NK-92 treated with Interleukin-12 subunit alpha and Interleukin-12 subunit beta, amount 100 ng/mL, for 24 hours (cell line): ENCODE measurements at places on chromosomes 5 and 9.
A peak's percentile ranks its signal among the peaks of the same experiment; 100 is the strongest.

GRCh38 chr5:149141957-149142851 lies 911 bp downstream of the ABLIM3 start:
- no peak for DNase-seq

DNA sequence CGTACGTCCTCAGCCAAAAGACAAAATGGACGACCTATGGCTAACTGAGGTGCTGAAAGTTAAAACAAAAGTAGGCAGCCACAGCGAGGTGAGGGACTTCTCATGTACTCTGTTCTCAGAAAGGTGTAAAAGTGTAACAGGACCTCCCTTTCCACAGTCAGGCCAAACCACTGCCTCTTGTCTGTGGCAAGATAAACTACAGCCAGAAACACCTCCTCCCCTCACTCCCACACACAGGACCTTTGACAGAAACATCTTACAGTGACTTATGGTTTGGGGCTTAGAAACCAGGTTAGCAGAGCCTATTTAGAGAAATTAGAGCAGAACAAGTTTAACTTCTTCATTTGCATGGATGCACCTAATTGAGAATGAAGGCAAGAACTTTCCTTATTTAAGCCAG lies 499.1 kb upstream of the GRIN3A start:
- DNase-seq: peak; percentile 36

DNA sequence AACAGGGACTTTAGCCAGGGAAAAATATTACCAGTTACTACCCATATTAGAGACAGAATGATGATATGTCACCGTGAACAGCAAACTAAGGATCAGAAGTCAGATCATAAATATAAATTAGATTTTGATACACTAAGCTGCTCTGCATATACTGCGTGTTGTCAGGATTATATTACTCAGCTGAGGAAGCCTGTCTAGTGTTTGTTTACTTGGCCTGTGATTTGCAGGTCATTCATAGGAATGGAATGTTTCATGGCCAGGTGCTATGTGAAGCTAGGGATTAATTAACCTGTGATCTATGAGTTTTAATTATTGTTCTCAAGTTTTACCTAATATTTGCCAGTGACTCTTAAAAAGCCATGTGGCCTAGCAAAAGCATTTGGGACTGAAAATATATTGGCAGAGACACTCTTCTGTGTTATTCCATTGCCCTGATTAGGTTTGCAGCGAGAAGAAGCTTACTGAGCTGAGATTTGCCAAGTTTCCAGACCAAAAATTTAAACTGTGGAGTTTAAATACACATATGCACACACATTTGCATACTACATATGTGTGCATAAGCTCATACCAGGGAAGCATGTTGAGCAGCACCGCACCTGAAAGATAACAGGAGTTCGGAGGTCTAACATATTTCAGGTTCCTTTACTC lies 496.3 kb upstream of the GRIA1 start:
- no peak for DNase-seq

DNA sequence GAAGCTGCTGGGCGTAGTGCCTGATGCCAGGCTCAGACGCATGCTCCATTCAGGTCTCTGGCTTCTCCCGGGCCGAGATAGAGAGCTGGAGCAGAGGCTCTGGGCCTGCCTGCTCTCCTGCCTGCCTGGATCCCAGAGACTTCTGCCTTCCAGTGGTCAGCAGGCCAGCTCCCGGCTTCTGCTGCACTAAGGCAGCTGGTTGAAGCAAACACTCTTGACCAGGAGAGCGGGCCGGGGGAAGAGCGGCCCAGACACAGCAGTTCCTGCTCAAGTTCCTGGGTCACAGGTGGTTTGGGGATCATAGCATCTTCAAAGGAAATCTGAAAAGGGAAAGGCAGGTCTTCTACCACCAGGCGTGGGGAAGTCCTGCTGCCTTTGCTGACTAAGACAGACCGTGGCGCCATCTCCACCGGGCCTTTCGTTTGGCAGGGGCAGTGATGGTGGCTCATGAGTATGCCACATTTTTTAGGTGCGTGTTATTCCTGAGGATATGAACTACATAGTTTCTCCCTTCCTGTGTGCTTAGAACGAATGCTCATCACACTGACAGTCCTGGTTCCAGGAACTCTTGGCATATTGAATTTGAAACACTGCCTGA lies 31.1 kb downstream of the AK8 start:
- DNase-seq: no peak

DNA sequence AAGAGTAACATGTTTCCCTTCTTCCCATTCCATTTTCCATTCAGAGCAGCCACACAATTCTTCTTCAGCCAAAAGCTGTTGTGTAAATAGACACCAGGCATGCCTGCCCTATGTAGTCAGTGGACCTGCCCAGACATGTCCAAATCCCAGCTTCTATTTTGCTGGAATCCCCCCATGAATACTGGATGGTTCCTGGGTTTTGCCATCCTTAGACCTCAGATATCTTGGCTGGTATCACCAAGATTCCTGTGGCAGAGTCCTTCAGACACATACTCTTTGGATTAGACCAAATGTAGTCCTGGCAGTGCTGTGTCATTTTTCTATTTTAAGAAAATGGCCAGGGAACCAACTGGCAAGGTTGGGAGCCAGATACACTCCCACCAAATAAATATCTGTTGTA lies 10.3 kb downstream of the FST start:
- no peak for DNase-seq

- no peak for DNase-seq
These were observed 83.0 kb downstream of the NPR3 start for GRCh38 chr5:32794086-32794485.

- DNase-seq: no peak
These were observed 82.6 kb downstream of the ADRB2 start for GRCh38 chr5:148909040-148909439.

GRCh38 chr9:126169736-126170135 lies 156.9 kb upstream of the MVB12B start:
- DNase-seq: no peak

DNA sequence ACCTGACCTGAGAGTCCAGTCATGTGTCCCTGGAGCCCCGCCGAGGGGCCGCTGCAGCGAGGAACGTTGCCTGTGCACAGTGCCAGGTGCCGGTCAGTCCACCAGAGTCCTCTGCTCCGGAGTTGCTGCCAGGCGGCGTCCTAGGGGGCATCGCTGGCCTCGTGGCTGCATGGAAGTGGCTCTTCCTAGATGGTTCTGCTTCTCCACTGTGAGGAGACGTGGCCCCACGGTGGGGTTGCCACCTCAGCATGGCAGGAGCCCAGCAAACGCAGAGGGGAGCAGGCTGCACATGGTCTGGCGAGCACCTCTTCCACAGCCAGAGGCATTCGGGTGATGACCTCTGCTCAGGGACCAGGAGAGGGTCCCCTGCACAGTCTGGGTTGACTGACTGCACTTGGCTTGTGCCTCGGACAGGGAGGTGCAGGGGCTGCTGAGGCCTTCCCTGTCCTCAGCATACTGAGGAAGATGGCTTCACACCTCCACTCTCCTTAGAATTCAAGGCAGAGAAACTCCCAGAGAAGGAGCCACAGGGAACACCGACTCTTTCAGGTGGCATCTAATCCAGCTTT lies 25.9 kb upstream of the POMT1 start:
- no peak for DNase-seq

DNA sequence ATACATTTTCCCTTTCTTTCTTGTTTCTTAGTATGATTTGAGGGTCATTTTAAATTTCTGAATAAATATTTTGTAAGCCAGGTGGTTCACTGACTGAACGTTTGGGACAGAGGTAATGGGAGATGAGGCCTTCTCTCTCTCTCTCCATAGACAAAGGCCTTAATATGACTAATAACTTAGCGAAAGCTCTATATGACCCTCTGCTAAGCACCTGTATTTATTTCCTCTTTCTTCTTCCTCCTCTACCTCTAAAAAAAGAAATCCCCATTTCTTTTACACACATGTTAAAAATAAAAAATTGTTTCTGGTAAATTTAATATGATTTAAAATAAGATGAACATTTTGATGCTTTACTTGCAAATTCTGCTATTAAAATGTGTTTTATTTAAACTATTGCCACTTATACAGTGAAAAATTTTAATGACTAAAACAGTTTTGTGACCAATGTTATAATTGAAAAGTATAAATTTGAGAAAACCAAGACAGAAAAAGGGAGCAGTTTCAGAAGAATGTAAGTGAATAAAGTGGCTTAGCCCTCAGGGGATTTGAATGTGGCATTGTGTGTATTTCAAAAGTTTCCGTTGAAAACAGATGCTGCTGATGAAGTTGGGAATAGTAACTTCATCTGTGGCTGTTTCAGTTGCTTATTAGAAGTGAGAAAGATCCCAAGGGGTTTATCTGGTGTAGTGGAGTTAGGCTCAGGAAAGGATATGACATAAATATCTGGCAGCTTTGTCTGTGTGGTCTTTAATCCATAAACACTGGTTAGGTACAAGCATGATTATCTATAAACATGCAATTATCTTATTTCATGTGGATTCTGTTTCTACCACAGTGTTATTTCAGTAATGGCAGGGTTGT lies 128.6 kb upstream of the GRHPR start:
- no peak for DNase-seq

DNA sequence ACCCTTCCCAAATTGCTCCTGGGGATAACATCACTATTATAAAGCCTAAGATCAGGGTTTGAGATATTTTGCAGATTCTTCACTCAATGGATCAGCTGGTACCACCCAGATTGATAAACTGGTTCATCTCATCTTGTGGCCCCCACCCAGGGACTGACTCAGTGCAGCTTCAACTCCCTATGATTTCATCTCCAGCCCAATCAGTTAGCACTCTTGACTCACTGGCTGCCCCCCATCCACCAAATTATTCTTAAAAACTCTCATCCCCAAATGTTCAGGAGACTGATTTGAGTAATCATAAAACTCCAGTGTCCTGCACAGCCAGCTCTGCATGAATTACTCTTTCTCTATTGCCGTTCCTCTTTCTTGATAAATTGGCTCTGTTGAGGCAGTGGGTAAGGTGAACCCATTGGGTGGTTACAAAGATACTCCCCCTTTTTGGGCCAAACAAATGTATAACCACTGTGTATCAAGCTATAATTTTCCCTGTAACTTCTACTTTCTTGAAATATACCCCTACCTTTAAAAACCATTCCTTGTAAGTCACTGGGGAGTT lies 263.3 kb upstream of the IL12B start:
- DNase-seq: no peak

GRCh38 chr9:33469891-33470290 lies 3.8 kb downstream of the NOL6 start:
- no peak for DNase-seq

GRCh38 chr9:98085058-98085457 lies 28.5 kb downstream of the NANS start:
- no peak for DNase-seq

GRCh38 chr9:85171163-85171562 lies 501.6 kb downstream of the NTRK2 start:
- no peak for DNase-seq

- no peak for DNase-seq
These were observed 16.7 kb downstream of the ERAP1 start for GRCh38 chr5:96790961-96791504.

DNA sequence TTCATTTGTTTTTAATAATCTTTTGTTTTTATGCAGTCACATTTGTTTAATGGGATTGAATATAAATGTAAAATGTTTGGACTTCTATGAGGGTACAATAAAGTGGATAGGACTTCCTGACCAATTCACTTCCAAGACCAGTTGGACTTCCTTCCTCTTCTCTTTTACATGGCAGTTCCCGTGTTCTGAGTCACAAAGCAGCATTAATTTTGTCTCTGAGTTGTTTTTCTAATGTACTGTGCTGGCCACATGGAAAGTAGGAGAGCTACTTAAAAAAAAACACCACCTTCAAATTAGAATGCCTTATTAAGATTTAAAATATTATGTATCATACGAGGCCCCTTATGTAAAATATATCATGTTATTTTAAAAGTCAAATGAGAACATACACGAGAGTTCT lies 87.3 kb downstream of the CCDC171 start:
- no peak for DNase-seq

GRCh38 chr5:17720071-17720470 lies 85.8 kb downstream of the TAF11L14 start:
- DNase-seq: no peak

DNA sequence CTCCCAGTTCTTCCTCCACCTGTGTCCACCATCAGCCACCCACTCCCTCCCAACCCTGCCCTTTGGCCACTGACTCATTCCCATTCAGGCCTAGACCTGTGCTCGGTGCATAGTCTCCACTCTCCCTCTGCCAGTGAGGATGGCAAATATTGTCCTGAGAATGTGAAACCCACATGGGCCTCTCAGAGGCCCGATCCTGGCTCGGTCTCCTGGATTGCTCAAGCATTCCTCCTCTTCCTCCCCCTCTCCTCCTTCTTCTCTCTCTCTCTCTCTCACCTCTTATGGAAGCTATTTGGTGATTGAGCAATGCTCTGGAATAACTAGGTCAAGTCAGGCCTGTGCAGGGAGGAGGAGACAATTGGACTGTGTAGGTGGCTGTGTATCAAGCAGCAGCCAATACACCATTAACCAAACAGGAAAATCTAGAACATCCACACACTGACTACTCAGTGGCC lies 99.9 kb downstream of the KLF4 start:
- DNase-seq: no peak

DNA sequence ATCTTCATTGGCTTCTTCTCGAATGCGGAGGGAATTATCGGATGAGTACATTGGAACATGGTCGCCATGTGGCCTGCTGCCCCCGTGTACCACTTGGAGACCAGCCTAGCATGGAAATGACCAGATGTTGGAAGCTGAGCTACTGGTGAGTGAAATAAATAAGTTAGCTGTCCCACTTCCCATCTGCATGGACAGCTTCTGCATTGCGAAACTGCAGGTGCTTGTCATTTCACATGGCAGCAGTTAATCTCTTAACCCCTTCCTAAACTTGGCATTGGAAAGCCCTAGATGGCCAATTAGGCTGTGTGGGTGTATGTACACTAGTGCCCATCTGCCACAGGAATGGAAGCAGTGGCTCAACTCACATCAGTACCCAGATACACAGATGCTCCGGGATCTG lies 246.6 kb upstream of the IL12B start:
- DNase-seq: no peak

DNA sequence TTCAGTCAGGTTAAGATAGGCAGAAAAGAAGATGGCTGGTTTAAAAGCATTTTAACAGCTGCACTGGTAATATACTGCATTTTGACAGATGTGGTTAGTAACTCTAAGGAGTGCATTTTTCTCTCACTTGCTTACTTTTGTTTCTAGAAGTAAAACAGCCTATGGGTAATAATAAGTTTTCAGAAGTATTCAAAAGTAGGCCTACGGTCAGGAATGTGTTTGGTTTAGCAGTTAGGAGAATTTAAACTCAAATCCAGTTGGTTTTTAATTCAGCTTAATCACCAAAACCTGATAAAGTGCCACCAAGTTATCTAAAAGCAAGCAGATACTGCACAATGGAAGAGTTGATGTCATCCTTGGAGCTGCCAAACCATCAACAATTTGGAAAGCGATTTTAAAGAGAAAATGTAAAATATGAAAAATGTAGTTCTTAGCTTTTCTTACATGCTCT lies 160.3 kb downstream of the ARSB start:
- no peak for DNase-seq

DNA sequence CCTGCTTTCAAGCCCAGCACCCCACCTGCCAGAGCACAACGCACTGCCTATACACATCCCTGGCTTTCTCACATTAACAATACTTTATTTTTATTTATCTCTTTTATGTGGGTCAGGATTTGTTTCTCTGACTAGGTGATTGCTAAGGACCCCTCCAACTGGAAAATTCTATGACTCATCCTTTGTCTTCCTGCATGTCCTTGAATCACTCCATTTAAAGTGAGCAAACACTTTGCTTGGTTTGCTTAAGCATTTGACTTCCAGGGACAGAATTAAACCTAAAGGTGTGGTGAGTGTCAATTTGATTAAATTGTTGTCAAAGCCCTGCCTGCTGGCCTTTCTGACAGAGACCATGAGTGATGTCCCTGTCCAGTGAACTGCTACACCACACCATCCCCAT lies 536.5 kb upstream of the BRINP1 start:
- no peak for DNase-seq
